Activated CD4-positive, alpha-beta T cell treated with anti-CD3 and anti-CD28 coated beads, Interleukin-2, amount 10 ng/mL, durations not matched to agents 7 days and 5 days (primary cell): ENCODE measurements at places on chromosomes 2 and 18.

DNA sequence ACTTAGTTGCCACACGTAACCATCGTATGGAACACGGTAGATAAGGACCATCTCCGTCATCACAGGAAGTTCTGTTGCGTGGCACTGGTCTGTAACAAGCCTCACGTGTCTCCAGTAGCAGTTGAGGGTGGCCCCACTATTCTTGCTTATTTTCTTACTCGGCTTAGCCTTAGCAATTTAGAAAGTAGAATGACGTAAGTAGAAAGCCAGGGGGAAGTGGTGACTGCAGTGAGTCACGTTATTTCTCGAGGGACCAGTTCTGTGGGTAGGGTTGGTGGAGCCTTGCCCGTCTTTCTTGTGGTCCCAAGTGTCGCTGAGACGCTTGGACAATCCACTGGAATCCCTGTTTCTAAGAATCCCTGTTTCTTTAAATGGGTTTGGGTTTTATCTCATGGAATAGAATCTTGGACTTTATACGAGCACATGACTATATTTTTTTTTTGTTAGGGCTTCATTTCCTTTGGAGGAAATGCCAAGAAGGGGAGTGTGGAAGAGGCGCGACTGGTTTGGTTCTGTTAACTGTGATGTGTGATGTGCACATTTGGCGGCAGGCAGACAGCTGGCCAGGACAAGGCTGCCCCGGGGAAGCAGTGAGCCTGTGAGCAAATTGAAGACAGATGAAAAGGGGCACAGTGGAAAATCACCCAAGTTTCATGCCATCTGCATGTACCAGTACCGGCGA, 96.2 kb downstream of the CABLES1 start:
- peak; percentile 86 for DNase-seq

GRCh38 chr2:200592406-200593075, 6.7 kb downstream of the AOX1 start:
- no peak for DNase-seq

DNA sequence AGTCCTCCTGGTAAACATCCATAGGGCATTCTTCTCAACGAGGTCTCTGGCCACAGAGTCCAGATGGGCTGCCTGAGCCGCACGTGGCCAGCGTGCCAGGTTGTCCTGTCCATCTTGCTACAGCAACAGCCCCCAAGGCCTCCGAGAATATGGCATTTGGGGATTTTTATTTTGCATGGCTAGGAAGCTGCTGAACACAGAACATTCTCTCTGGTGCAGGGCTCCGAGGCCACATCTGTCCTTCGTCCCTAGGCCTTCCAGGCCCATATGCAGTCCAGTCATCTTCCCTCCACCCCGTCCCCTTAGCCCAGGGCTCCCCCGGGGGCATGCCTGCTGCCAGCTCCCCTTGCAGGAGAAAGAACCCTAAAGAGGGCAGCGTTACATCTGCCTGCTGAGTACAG, 2.3 kb downstream of the HDAC4 start:
- no peak for DNase-seq

- DNase-seq, result no peak
Measured at GRCh38 chr2:45156605-45157004, 147.4 kb upstream of the SIX2 start.

- no peak for DNase-seq
Measured at GRCh38 chr2:117854610-117855009, 40.1 kb downstream of the DDX18 start.

- DNase-seq, result no peak
Measured at GRCh38 chr2:198211706-198212105, 407.3 kb downstream of the PLCL1 start.

- peak; percentile 38 for DNase-seq
Measured at GRCh38 chr2:239289545-239289944, 111.3 kb downstream of the HDAC4 start.

GRCh38 chr2:108612153-108612513, 77.9 kb downstream of the LIMS1 start:
- DNase-seq, result peak; percentile 30

GRCh38 chr18:49486134-49486533, 900 bp downstream of the C18orf32 start:
- DNase-seq, result no peak
